ENCODE measurements at places on chromosomes 13 and 19. TPM values are rescaled to one million over a fixed set of nuclear protein-coding genes. Genes with fewer than 3 reads are reported as not detected.

DNA sequence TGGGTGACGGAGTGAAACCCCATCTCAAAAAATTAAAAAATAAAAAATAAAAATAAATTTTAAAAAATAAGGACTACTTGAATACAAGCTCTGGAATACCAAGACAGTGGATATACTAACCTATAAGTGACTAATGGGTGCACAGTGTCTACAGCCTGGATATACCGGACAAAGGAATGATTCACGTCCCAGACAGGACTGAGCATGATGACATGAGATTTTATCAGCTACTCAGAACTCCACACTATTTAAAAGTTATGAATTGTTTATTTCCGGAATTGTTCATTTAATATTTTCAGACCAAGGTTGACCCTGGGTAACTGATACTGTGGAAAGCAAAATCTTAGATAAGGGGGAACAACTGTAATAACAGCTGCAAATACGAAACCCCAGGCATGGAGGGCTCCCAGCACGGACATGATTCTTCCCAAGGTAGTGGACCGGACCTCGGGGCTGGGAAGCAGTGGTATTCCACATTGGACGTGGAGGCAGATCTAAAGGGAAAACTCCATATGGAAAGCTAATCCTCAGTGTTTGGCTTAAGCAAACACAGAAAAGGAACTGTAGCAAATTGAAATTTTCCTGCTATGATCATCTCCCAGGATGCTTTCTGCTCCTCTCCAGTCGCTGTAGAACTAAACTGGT, 102.6 kb upstream of the TSHZ3 start:
- no peak for DNase-seq

- no peak for DNase-seq
Measured at GRCh38 chr13:40017662-40018262, 362.3 kb downstream of the COG6 start.

The FREM2 gene
- polyA plus RNA-seq, result 48.1 TPM

The FFAR2 gene
- 0.41 TPM for polyA plus RNA-seq

The SMIM44 gene
- 0.53 TPM for polyA plus RNA-seq

DNA sequence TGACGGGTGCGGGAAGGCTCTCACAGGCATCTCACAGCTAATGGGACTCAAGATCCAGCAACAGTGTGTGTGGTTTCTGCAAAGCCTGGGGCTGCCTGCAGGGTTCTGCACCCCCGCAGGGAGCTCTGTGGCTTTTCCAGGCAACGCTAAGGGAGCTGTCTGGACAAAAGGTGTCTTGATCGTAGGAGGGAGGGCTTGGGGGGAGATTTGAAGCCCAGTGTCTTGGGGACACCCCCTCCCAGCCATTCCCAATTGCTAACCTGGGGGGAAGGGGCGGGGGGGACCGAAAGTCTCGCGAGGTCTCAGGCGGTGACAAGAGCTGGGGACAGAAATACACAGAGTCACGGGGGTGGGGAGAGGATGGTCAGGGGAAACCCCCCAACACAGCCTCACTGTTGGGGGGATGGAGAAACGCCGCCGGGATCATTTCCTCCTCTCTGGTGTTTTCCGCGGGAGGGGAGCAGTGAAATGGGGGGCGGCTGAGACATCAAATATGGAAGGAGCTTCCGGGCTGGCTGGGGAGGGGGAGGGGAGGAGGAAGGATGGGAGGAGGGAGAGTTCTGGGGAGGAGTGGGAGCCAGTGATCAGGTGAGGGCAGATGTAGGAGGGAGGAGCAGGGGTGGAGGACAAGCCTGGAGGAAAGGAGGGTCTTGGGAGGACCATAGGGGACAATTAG, 13.3 kb downstream of the KCNC3 start:
- no peak for DNase-seq

The PABPC3 gene
- 0.83 TPM for polyA plus RNA-seq

GRCh38 chr19:42433503-42434260, 6.5 kb upstream of the LIPE start:
- peak; percentile 65 for DNase-seq

The EBI3 gene
- polyA plus RNA-seq, result 0.82 TPM

DNA sequence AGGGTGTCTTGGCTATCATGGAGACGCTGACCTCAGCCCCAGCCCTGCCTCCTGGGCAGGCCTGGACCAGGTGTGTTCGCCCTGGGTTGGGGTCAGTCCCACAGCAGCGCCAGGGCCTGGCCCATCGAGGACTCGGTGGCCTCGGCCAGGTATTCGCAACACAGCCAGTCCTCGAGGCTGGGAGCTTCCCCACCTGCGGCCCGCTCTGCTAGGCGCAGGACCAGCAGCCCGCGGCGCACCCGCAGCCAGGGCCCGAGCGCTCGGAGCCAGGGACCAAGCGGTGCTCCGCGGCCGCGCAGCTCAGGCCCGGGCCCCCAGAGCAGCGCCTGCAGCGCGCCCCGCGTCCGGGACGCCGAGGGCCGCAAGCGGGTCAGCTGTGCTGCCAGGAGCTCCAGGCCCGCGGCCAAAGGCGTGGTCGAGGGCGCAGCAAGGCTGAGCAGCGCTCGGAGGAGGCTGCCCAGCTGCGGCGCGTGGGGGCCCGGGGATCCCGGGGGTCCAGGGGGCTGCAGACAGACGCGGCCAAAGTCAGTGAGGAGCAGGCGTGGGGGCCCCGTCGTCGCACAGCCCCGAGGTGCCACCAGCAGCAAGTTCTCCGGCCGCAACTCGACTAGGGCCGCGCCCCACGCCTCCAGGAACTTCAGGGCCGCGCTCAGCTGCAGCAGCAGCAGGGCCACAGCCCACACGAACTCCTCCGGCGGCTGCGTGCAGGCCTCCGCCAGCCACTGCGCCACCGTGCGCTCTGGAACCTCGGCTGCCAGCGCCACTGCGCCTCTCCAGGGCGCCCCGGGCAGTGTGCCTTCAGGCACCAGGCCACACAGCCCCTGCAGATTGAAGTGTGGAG, 6.2 kb downstream of the PEAK3 start:
- DNase-seq, result no peak

DNA sequence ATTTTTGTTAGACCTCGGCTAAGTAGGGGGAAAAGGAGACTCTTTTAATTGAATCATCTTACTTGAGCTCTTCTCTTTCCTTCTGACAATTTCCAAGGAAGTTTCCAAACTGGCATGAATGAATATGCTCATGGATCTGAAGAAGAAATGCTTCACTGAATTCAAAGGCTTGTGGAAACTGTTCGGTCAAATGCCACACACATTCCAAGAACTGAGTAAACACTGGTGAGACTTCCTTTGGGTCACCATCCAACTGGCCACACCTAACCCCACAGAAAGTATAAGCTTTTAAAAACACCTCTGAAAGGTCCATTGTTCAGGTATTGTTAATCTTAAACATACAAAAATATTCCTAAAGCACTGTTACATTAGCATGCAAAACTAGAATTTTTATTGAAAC, 33.6 kb downstream of the MTMR6 start:
- DNase-seq, result no peak

DNA sequence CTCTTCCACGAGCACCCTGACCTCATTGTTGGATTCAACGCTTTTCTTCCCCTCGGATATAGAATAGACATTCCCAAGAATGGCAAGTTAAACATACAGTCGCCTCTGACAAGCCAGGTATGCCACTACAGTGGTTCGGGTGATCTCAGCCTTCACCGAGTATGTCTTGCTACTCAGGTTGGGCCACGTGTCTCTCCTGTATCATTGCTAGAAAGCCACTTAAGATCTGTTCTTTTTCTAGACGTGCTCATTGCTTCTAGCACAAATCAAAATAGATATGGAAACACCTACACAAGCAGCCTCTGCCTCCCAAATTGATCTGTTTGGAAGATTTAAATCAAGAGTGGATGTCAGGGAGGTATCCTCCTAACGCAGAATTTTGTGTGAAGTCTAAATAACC, 2.3 kb downstream of the SIN3B start:
- DNase-seq, result no peak

DNA sequence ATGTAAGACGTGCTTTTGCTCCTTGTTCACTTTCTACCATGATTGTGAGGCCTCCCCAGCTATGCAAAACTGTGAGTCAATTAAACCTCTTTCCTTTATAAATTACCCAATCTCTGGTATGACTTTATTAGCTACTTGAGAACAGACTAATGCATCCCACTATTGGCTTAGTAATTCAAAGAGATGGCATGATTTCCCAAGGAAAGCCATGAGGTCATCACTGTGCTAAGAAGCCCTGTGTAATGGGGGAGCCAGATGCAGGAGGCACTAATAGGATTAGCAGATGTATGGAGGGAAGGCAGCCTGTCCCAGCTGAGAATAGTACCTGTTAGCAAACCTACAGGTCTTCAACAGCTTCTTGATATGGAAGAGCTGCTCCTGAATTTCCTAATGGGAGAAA, 38.1 kb downstream of the RUBCNL start:
- DNase-seq, result no peak

DNA sequence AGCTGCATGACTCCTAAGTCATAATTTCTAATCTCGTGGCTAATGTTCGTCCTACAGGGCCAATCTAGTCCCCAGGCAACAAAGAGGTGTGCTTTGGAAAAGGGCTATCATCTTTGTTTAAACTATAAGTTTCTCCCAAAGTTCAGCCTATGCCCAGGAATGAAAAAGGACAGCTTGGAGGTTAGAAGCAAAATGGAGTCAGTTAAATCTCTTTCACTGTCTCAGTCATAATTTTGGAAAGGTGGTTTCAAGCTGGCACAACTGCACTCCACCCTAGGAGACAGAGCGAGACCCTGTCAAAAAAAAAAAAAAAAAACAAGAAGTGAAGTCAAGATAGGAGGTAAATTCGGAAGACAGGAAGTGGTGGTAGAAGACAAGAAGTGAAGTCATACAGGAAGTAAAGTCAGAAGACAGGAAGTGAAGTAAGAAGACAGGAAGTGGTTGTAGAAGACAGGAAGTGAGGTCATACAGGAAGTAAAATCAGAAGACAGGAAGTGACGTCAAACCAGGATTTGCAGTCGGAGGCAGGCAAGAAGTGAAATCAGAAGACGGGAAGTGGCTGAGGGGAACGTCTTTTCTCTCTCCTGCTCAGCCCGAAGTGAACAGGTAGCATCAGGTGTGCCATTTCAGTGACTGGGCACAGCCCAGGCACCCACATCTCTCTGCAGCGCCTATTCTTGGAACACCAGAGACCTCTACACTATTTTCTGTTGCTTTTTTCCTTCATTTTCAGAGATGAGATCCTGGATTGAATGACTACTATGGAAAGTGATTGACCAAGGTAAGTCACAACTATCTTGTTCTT, 32.2 kb downstream of the GP6 start:
- DNase-seq, result peak; percentile 65

The CATSPERD gene
- polyA plus RNA-seq, result not detected

The RNF225 gene
- not detected for polyA plus RNA-seq

DNA sequence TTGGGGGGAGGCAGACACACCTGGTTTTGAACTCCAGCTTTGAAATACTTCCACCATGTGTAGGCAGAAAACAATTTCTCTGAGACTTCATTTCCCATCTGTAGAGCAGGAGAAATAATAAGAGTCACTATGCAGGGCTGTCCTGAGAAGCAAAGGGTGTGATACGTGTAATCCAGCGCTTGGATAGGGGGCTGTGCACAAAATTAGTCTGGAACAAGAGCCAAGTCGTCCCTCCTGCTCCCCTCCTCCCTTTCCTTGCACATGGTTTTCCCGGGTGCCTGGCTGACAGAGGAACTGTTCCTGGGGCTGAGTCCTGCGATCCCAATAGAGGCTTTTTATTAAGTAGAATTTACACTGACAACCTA, 29.6 kb upstream of the UBE2L5 start:
- DNase-seq, result no peak

- no peak for DNase-seq
Measured at GRCh38 chr13:97295283-97296182, 73.4 kb downstream of the MBNL2 start.

DNA sequence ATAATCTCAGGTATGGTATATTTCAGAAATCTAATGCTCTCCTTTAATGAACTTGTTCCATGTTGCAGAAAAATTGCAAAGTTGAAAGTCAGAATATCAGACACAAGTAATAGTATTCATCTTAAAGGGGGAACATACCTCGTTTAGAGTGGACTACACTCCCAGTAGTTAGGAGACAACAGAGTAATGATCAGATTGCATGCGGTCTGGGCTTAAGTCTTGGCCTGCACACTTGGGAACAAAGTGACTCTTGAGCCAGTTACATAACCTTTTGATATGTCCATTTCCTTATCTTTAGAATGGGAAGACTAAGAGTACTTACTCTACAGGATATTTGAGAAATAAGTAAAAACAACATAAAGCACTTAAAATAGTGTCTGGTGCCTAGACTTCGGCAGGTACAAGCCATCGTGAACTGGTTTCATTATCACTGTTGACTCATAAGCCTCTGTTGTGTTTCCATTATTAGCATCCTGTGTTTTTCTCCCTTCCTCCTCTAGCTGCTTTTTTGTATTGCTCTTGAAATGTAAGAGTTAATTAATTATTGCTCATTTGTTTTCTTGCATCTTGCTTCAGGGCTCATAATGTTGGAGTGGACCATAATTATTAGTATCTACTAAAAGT, 53.0 kb downstream of the DPY19L3 start:
- no peak for DNase-seq

The SWSAP1 gene
- 3.8 TPM for polyA plus RNA-seq

The ATP8B3 gene
- polyA plus RNA-seq, result 0.83 TPM

DNA sequence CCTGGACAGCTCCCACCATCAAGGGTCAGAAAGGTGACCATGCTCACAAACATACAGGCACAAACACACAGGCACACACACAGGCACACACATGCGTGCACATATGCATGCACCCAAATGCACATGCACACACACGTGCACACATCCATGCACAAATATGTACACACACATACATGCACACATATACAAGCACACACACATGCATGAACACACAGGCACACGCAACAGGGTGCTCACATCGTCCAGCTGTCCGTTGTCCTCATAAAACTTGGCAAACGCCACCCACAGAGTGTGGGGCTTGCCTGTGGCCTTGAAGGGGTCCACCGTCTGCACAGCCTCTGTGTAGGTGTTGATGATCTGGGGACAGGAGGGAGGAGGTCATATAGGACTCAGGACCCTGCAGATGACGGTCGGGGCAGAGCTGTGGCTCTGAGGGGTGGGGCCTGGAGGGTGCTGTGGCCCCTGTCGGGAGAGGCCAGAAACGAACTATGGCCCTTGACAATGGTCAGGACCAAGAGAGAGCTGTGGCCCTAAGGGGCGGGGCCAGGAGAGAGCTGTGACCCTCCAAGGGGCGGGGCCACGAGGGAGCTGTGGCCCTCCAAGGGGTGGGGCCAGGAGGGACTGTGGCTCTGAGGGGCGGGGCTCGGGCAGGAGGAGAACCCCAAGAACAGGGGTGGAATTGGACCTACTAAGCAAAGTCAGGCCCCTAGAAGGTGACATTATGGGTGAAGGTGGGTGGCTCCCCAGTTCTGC, 6.2 kb downstream of the XAB2 start:
- no peak for DNase-seq

- DNase-seq, result no peak
Measured at GRCh38 chr13:51222686-51223559, 725 bp downstream of the FAM124A start.

The HCST gene
- 5.2 TPM for polyA plus RNA-seq

The ZC3H13 gene
- 68.6 TPM for polyA plus RNA-seq

DNA sequence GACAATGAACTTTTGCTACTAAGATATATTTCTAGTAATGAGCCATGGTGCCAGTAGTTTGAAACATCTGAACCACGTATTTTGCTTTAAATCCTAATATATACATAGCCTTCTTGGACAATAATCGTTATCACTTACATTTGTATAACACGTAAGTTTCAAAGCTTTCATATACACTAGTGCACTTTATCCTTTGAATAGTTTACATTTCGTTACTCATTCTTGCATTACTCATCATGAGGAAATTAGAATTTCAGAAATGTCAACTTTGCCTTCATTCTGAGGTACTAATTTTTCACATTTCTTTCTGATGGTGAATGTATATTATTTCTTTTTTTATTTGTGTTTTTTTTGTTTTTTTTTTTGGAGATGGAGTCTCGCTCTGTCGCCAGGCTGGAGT, 5.8 kb downstream of the KBTBD7 start:
- no peak for DNase-seq

- no peak for DNase-seq
Measured at GRCh38 chr19:47780215-47780551, 1.7 kb downstream of the SELENOW start.

Measured in renal pelvis (tissue), 12 donors.